ENCODE measurements at places on chromosomes 1 and 21.

GRCh38 chr1:68269637-68270430, 37.5 kb upstream of the WLS start:
- peak; percentile 72 for DNase-seq

- no peak for DNase-seq
Observed at GRCh38 chr1:156253634-156254033, 5.8 kb upstream of the PAQR6 start.

DNA sequence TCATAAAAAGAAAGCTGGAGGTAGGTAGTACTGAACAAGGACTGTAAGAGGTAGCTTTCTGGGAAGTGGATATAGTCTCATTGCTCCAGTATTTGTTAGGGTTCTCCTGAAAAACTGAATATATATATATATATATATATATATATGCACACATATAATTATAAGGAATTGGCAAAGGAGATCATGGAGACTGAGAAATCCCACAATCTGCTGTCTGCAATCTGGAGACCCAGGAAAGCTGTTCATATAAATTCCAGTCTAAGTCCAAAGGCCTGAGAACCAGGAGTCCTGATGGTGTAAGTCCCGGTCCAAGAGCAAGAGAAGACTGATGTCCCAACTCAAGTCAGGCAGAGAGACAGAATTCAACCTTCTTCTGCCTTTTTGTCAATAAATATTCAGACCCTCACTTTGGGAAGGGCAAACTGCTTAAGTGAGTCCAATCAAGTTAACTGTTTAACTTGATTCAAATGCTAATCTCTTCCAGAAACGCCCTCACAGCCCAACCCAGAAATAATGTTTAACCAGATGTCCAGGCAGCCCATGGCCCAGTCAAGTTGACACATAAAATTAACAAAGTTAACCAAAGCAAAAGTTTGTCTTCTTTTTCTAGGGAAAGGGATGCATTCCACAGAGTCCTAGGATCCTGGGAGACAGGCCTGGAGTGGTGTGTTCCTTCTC, 225.3 kb upstream of the KAZN start:
- no peak for DNase-seq

GRCh38 chr1:208858738-208859137, 614.6 kb upstream of the PLXNA2 start:
- DNase-seq: no peak

DNA sequence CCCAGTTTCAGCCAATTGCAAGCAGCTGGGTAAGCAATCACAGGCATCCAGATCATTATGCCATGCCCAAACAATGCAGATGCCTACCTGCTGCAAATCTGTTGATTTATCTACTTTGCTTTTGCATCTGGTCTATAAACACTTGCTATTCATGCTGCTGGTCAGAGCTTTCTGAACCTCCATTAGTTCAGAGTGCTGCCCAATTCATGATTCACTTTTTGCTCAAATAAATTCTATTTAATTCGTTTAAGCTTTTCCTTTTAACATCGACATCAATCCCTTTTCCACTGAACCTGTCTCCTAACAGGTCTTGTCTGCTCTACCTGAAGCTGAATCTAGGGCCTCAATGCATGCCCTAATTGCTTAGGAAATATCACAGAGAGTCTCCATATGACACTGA, 99.4 kb upstream of the C1orf87 start:
- no peak for DNase-seq

All from astrocyte of the hippocampus (primary cell).